Tongue (tissue), 3 donors: ENCODE measurements at places on chromosomes 12 and 14.

DNA sequence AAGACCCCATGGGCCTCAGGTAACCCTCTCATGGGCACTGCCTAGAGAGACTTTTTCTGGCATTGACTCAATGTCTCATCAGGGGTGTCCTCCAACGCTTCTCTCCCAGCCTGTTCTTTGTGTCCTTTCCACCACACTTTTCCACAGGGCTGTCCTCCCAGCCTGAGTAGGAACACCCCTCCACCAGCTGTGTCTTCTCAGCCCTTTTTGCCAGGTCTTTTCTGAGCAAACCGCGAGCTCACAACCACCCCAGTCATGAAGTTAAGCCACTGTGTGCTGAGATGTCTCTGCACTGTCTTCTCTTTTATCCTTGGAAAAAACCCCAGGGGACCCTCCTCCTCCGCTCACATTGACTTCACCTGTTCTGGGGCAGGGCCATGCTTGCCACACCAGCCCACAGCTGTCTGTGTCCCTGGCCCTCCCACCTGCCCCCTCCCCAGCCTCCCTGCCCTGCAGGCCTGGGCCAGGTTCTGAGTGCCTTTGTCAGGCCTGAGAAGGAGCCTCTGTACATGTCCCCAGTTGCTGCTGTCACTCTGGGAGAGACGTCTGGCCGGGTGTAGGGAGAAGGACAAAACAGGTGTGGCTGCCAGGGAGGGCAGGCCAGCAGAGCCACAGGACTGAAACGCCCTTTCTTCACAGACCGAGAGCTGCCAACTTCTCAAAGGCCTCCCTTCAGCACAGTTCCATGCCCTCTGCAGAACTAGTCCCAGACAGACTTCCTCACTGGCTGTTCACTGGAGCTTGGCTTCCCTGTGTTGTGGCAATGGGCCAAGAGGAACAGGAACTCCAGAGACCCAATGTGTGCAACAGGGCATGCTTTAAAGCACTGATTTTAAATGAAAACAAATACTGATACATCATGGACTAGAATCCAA, 50.5 kb upstream of the PNMA1 start:
- peak; percentile 99 for DNase-seq

DNA sequence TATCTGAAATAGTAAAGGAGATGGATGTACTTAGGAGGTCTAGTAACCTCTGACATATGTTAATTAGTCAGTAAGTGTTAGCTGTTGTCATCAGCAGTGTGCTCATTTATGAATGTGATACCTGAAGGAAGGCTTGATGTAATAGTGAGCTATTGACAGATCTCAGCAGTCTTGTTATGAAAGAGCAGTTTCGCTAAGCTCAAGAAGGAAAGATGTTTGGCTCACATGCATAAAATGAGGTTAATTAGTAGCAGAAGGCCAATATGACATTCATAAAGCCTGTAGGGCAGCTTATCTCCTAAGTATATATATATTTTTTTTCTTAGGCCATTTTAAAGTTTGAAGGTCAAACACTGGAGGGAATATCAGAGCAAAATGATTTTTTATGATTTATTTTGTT, 2.8 kb downstream of the FAM234B start:
- no peak for DNase-seq

DNA sequence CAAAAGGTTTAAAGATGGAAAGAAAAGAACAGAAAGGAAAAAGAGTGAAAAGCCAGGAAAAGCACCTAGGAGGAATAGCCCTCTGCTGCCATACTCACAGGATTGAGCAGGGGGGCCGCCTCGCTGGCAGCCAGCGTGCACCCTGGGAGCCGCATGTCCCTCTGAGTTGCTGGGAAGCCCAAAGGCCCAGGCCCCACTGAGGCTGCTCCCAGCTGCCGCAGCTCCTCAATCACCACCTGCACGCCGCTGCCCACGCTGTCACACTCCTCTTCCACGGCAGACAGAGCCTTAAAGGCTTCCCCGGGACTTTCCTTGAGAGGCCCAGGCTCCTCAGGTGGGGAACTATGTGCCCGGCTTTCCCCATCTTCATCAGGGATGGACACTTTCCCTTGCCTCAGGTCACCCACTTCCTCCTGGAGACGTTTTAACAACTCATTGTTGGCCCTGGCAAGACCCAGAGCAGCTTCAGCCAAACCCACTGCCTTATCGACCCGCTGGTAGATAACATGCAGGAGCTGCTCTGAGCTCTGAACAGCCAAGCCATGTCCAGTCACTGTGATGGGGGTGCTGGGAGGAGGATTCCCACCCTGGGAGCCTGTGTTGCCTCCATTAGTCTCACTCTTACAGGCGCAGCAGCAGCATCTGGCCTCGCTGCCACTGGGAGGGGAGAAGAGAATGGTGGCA, 11.5 kb downstream of the C14orf93 start:
- peak; percentile 72 for DNase-seq

DNA sequence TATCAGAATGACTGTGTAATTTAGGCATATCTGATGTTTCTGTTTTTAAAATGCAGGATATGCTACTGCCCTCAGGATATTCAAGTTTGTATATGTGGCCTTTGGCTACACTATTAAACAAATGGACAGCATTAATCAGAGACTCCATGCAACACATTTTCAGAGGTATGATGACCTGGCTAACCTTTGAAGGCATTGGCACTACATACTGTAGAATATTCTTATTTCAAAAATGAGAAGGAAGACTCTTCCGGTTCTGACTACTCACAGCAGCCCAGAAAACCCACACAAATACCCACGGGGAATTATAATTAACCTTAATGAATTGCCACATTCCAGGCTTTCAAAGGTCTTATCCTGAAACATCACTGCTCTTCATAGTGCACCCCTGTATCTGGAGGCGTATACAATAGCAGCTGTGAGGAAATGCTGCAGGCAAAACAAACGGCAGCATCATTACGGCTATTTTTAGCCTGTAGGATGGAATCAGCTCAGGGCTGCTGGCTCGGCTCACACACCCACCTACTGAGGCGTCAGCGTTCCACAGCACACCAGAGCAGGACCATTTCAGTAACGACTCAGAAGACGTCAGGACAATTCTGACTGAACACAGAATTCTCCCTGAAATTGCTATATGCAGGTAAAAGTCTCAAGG, 648.5 kb downstream of the RPS29 start:
- peak; percentile 54 for DNase-seq

- DNase-seq: no peak
Measured at GRCh38 chr12:37672655-37673260, 643.8 kb upstream of the ALG10B start.
